ENCODE measurements at places on chromosomes 11 and 22.
A peak's percentile ranks its signal among the peaks of the same experiment; 100 is the strongest.

DNA sequence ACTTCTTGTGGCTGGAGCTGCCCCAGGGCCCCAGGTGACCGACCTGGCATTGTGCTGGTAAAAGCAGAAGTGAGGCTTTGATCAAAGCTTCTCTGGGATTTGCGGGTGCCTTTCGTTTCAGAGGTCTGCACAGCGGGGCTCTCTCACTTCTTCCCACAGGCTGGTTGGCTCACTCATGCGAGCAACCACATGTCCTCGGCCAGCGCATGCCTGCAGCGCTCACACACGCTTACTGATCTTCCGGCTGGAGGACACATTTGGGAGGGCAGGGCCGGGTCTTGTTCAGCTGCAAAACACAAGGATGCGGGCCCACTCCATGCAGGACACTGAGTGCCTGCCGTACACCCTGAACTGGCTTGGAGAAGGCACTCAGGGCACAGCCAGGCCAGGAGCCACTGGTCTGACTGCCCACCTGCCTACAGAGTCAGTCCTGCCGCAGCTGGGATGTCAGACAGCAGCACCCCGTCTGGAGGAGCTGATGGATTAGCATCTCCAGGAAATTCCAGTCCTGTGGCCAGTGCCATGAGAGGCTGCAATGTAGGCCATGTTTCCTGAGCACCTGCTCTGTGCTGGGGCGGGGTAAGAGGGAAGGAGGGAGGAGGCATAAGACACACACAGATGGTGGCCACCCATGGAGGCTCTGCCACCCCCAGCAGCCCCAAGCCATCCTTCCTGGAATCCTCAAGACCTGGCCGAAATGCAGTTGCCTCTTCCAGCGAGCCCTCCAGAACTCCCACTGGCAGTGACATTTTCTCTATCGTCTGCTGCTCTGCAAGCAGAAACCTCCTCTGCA, 1383.2 kb downstream of the BRD1 start:
- DNase-seq: peak; percentile 26

DNA sequence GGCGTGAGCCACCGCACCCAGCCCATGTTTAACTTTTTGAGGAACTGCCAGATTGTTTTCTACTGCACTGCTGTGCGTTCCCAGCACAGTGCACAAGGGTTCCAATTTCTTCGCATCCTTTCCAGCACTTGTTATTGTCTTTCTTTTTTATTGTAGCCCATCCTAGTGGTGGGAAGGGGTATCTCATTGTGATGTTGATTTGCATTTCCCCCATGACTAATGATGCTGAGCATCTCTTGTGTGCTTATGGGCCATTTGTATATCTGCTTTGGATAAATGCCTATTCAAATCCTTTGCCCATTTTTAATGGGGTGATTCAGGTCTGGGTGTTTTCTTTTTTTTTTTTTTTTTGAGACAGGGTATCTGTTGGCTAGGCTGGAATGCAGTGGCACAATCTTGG, 36.6 kb upstream of the SYT7 start:
- no peak for DNase-seq

- DNase-seq: peak; percentile 28
Measured at GRCh38 chr11:14179116-14179820, 179.7 kb downstream of the RRAS2 start.

- no peak for DNase-seq
Measured at GRCh38 chr11:36360826-36361415, 64.8 kb downstream of the PRR5L start.

DNA sequence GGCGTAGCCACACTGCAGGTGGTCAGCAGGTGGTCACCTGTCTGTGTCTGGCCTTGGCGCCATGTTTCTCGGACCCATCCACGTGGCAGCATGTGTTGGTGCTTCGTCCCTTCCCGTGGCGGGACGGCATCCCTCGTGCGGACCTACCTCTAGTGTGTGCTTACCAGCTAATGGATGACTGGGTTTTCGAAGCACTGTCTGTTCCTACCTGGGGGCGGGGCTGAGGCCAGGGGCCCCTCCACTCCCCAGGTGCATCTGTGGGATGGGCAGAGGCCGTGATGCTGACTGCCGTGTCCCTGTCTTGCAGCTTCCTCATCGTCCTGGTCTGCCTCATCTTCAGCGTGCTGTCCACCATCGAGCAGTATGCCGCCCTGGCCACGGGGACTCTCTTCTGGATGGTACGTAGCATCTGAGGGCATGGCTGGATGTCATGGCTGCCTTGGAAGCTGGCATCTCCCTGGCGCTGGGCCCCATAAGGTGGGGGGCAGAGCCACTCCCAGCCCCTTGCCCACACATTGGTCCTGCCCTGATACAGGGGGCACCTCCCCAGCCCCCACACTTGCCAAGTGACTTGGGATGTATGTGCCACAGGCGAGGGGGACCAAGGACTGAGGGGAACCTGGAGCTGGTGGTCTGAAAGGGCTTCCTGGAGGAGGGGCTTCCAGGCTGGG, 82.9 kb downstream of the KCNQ1 start:
- DNase-seq: no peak

DNA sequence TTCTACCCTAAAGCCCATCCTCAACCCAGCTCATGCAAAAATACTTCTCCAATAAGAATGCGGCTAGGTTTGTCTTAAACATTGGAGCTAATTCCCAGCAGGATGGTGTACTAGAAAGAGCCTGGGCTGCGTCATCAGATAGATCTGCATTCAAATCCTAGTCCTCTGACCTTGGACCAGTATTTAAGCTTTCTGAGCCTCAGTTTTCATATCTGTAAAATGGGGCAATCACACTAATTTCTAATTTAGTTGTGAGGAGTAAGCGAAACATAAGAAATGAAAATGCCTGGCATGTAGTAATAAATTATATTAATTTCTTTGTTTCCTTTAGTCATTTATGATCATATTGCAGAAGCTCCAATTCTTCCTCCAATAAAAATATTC, 32.2 kb upstream of the ACCSL start:
- DNase-seq: no peak

DNA sequence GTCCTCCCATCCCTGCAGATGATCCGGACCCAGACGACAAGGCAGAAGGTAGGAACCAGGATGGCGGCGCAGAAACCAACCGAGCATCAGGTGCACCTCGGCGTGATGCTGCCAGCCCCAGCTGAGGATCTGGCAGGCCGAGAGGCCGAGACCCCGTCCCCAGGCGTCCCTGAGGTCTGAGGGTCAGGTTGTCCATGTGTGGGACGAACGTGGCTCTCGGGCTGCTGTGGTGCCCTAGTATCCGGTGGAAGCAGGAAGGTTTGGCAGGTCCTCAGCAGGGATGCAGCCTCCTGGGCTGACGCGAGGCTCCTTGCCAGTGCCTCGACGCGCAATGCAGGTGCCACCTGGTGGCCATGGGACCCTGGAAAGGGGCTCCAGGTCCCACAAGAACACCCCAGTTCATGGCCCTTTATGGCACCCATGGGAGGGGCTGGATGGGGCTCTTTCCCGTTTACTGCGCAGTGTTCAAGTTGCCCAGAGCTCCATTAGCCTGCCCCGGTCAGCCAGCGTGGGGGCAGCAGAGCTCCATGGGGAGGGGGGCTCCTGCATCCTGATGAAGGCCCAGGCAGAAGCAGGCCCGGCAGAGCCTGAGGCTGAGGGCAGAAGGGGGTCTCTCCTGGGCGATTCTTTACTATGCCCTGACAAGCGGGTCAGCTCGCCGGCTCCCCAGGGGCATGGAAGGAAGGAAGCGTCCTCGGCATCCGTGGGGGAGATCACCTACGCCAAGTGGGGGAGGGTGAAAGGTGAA, 129.9 kb downstream of the CTTN start:
- DNase-seq: no peak

All from astrocyte of the hippocampus (primary cell).